ENCODE measurements at places on chromosomes 12 and 14. TPM values are rescaled to one million over a fixed set of nuclear protein-coding genes. Genes with fewer than 3 reads are reported as not detected.

Gene RBM23
- 93.4 TPM for polyA plus RNA-seq

Gene ABHD4
- polyA plus RNA-seq: 43.5 TPM

- peaks cover 13% of the 10 kb centered on the region for H3K4me1 ChIP-seq
- no peaks in the 10 kb centered on the region for H3K27me3 ChIP-seq
- no peak overlapping the region for H3K4me3 ChIP-seq
Observed at GRCh38 chr12:2083561-2083960, 30.8 kb downstream of the CACNA1C start.

GRCh38 chr12:124734224-124734788 is 129.4 kb downstream of the SCARB1 start:
- peak; percentile 74 for DNase-seq
- no peak overlapping the region for H3K4me3 ChIP-seq
- H3K27ac ChIP-seq: peak overlapping the region; percentile 73
- peaks cover 7% of the 10 kb centered on the region for H3K4me1 ChIP-seq

GRCh38 chr12:12721814-12722434 is 4.8 kb downstream of the CDKN1B start:
- no peak overlapping the region for H3K4me3 ChIP-seq
- no peak for DNase-seq
- peaks cover 36% of the 10 kb centered on the region for H3K36me3 ChIP-seq
- peaks cover 21% of the 10 kb centered on the region for H3K4me1 ChIP-seq

Gene KRT83
- not detected for polyA plus RNA-seq

- H3K27me3 ChIP-seq: no peaks in the 10 kb centered on the region
- DNase-seq: peak; percentile 61
Observed at GRCh38 chr14:29650554-29651269, 276.9 kb downstream of the PRKD1 start.

DNA sequence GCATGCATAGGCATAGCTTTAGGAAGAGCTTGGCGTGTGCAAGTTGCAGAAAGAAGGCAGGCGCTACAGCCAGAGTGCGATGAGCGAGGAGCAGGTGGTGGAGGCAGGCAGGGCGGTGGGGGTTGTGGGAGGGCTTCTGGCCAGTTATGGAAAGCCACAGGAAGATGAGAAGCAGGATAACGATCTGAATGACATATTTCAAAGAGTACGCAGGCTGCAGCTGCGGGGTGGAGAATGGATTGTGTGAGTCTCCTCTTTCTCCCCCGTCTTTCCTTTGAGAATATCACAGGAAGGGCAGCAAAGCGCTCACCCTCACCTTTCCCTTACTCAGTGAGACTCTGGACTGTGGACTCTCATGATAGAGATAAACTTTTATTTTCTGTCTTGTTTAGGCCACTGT is 48.7 kb upstream of the PLXNC1 start:
- DNase-seq: no peak
- H3K4me1 ChIP-seq: no peaks in the 10 kb centered on the region
- H3K27me3 ChIP-seq: no peaks in the 10 kb centered on the region

All from cardiac muscle cell (in vitro differentiated cells and primary cell).